ENCODE measurements at places on chromosomes 13 and 19.
A peak's percentile ranks its signal among the peaks of the same experiment; 100 is the strongest.

DNA sequence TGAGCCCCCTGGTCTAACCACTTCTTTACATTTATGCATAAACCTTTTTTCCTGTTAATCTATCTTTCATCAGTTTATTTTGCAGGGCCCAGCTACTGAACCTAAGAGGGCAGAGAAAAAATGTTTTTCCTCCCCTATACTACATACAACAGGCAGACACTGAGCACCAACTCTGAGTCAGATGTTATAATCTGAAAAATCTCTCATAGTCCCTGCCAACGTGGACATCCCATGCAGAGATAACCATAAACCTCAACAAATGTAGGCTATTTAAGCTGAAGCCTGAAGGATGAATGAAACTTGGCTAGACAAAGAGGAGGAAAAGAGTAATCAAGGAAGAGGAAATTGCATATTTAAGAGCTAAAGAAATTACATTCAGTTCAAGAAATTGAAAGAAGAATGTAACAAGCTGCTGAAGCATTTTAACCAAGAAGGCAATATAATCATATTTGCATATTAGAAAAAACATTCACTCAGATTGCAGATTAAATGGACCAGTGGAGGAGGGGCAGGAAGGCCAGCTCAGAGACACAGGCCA is 2.6 kb downstream of the NEK3 start:
- no peak for DNase-seq

- no peak for DNase-seq
Measured at GRCh38 chr13:42875475-42876269, 94.3 kb downstream of the FAM216B start.

GRCh38 chr13:54574791-54575190 is 1546.2 kb downstream of the OLFM4 start:
- no peak for DNase-seq

- DNase-seq: no peak
Measured at GRCh38 chr19:10858204-10858828, 10.1 kb downstream of the C19orf38 start.

GRCh38 chr13:48246102-48246501 is 13.1 kb downstream of the ITM2B start:
- no peak for DNase-seq

GRCh38 chr13:50901701-50902100 is 7.9 kb upstream of the RNASEH2B start:
- no peak for DNase-seq

DNA sequence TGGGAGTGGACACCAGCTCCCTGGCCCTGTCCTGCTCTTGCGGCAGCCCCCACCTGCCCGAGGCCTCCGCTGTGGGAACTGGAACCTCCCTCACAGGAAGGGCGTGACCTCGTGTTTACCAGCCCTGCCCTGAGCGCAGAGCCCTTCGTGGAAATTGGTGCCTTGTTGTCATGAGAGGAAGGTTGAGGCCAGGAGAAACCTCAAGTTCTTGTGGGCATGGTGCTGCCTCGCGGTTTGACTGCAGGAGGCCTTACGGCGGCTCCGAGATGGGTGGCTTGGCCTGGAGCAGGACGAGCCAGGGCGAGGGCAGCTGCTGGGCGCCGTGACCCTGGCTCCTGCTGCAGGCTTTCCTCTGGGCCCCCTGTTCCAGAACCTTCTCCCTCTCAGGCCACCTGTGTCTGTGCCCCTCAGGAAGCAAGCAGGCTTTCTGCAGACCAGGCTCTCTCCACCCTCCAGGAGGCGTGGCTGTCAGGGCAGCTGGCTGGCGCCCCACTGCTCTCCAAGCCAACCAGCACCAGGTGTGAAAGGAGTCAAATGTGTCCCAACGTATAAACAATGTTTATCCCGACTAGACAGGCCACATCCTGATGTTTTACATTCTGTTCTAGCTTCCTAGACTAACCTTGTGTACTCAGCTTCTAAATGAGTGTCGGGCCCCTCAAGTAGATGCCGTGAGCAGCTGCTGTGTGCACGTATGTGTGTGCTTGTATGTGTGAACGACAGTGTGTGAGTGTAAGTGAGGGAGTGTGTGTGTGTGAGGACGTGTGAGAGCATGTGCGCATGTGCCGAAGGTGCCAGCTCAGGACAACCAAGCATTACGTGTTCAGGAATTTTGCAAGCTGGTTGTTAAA is 10.4 kb upstream of the RASA3 start:
- DNase-seq: no peak

GRCh38 chr13:85419611-85420010 is 379.6 kb downstream of the SLITRK6 start:
- no peak for DNase-seq

DNA sequence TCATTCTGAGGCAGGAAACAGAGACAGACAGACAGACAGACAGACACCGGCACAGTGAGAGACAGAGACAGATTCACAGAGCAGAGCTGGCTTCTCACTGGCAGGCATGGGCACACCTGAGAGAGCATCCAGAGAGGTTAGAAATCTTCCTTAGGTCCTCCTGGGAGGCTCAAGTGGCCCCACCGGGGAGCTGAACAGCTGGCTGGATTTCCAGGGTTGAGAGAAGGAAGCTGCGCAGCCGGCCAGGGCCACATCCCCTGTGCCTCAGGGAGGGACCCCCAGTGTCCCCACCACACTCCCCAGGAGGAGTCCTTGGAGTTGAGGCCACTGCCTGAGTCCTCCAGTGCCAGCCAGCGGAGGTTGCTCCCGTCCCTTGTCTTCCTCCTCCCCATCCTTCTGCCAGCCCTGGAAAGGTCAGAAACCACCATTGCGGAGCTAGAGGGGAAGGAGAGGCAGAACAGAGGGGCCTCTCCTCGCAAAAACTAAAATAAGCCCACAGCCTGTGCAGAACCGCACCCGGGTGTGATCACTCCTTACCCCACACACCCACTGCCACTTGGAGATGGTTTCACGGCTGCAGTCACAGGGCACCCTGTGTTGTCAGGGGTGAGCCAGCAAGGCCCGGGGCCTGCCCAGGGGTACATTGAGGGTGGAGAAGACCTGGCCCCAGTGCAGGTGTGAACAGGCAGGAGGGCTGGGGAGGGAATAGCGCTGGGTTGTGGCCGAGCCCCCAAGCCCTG is 4.2 kb downstream of the FFAR3 start:
- DNase-seq: no peak

DNA sequence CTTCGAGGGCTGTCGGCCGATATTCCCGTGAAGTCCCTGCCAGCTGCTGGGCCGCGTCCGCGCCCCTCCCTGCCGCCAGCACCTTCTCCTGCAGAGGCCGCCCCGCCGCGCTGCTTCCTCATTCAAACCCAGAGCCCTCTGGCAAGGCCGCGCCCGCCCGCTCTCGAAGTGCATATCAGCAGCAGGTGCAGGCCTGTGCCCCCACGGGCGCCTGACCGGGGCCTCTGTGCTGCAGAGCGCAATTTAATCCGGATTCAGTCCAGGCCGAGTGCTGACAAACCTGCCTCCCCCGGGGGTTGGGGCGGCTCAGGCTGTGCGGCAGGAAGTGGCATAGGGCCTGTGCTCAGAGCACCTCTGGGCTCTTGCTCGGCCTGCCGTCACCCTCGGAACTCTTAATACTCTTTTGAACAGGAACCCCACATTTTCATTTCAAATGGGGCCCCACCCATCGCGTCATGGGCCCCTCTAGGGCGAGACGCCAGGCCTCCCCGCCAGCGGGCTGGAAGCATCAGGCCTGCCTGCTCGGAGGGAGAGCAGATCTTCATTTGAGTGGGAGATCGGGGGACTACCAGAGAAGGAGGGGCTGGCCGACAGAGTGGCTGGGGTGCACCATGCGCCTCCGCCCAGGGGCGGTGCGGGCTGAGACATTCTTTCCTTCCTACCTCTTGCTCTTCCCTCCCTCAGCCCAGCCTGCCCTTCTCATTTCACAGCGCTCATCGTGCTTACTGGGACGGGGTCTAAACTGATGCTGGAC is 125.7 kb downstream of the TNFRSF19 start:
- DNase-seq: no peak

- DNase-seq: peak; percentile 50
Measured at GRCh38 chr13:31756346-31756745, 17.0 kb downstream of the RXFP2 start.

DNA sequence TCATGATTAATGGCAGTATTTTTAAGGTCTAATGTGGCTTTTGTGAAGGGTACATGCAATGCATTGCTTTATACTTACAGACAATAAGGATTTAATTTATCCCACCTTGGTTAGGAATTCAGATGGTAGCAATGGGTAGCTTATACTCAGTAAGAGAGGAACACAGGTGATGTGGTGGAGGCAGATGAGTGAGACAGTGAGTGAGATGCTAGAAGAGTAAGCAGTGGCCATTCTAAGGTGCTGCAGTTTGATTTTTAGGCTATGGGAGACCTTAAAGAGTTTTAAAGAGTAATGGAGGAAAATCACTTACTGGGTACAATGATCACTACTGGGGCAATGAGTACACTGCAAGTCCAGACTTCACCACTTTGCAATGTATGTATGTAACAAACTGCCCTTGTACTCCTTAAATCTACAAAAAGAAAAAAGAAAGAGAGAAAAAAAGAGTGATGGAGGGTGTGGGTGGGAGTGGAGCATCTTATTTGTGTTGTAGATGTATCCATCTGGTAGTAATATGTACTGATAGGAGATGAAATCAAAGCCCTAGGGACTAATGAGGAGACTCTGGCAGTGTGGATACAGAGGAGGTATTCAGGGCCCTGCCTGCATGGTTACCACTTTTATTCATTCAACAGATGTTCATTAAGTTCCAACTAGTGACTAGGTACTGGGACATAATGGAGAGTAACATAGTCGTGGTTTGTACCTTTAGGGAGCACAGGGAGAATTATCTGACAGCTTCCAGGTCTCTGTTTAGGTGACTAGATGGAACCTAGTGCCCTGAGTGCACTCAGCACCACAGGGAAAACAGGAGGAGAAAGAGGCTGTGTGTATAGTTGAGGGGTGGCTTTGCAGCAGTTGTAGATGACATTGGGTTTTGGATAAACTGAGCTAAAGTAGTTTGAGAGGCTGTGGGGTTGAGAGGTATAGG is 99.0 kb downstream of the GPC6 start:
- DNase-seq: no peak

DNA sequence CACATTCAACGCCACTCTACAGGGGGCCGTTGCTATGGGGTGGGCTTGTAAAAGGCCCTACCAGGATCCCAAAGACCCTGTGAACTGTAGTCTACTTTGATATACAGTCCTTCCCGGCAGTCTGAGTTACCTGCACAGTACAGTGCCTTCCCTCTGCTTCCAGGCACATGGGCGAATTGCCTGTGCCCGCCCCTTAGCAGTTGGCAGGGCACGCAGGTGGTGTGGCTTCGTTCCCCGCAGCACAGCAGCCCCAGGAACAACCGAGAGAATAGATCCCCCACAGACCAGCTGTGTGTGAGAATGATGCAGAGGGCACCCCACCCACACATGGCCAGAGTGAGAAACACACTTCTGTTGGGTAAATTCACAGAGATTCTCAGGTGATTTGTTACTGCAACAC is 60.6 kb downstream of the MRPL57 start:
- no peak for DNase-seq

DNA sequence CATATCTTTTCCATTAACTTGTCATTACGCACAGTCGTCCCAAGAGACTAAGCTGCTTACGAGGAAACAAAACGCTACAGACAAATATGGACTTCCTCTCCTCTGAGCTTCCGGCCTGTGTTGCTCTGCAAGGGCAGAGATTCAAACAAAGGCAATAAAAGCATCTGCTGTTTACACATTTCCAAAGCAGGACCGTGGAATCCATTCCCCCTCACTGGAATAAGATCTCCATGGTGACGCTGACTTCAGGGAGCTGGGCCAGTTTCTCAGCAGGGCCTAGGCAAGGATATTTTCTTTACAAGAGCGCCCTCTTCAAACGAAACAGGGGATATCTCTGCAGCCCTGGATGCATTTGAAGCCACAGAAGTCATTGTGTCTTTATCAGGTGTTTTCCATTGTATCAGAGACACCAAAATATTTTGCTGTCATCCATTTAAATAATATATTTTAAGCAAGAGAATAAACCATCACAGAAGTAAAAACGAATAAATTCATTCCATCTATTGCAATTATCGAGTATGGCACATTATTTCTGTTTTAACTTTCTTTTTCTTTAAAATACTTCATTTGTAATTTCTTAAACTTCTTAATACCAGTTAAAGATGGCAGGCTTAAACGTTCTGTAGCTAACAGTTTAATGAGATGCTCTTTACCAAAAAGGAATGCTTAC is 177.5 kb downstream of the DCLK1 start:
- no peak for DNase-seq

- no peak for DNase-seq
Measured at GRCh38 chr13:104008541-104009435, 942.6 kb upstream of the SLC10A2 start.

DNA sequence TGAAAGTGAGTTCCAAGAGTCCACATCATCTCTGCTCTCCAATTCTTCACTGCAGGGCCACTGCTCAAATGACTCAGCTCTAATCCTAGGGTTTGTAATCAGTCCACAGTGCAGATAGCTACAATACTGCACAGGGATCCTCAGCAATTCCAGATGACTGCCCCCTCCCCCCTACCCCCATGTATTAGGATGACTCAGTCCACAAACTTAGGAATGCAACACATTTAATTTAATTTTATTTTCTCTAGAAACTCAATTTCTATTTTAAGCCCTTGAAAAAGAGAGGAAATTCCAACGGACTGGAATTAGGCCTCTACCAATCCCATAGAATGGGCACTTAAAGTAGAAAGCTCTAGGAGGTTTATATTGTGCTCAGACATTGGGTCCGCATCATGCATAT is 173.8 kb upstream of the SOX21 start:
- no peak for DNase-seq

DNA sequence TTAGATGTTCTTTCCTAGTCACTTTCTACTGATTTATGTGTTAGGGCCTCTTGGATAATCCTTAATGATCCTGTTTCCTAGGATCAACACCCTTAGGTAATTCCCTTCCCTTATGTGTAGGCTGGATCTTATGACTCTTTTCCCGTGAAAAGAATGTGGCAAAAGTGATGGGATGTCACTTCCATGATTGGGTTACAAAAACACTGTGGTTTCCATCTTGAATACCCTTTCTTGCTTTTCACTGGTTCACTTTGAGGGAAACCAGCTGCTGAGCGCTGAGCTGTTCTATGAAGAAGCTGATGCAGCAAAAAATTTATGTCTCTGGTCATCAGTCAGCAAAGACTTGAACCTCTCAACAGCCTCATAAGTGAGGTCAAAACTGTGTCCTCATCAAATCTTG is 609.4 kb downstream of the OLFM4 start:
- DNase-seq: no peak

- peak; percentile 28 for DNase-seq
Measured at GRCh38 chr13:84917252-84917878, 881.9 kb downstream of the SLITRK6 start.

DNA sequence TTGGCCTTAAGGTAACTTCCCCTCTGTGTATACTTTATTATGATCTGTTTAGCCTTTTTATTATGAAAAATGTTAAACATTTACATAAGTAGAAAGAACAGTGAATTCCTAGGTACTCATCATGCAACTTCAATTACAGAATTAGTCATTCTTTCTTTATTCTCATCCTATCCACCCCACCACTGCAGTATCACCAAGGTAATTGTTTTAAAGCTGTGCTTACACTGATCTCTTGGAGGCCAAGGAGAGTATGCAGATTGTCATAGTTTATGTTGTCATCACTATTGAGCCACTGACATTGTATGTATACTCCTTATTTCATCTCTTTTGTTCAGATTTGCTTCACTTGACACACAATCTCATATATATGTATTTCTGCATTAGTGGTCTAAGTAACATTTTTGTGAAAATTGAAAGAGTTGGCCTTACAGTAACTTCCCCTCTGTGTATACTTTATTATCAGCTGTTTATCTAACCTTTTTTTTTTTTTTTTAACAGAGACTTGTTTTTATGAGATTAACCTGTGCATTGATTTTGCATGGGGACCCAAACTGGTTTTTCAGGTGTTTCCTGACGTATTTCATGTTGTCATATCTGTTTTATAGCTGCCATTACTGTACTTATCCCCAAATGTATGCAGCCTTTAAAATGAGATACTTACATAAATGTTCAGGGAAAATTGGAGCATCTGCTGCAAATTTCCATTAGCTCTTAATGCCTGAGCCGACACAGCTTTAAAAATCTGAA is 4.5 kb downstream of the ZNF507 start:
- no peak for DNase-seq
